ENCODE measurements at places on chromosomes 2 and 18.

- DNase-seq = no peak
Observed at GRCh38 chr18:38709122-38709521, 1143.5 kb upstream of the CELF4 start.

DNA sequence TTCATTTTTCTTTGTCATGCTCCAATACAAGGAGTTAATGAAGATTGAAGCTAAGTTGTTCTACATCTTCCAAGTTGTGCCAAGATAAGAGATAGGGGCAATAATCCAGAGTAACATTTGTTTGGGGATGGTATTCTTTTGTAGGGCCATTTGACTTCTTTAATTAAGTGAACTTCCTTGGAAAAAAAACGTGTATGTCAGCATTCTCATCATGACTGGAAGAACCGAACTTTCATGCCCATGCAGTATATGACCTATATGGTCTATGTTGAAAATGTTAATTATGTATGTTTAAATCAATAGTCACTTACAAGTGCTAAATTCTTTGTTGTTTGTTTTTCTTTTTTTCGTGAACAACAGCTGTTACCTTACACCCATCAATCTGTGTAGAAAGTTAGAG lies 319.5 kb upstream of the LRRTM1 start:
- DNase-seq = no peak

GRCh38 chr2:196182439-196183171 lies 11.2 kb upstream of the STK17B start:
- DNase-seq = no peak

DNA sequence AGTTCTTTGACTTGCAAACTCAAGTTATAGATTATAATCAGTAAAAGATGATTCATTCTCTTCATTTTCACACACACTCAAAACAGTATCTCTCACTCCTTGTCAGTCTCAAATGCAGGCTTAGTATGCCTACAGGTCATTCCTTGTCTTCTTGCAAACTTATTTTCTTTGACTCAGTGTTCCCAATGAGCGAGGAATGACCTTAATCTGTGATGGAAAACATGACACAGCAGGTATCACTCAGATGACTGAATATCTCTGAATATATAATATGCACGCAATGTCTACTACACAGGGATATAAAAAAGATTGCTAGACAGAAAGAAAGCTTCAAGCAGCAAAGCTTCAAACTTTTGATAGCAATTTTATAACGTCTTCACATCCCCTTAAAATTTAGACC lies 127.8 kb upstream of the RGPD4 start:
- no peak for DNase-seq

GRCh38 chr2:178401994-178402437 lies 49.0 kb downstream of the PRKRA start:
- DNase-seq = no peak

- peak; percentile 90 for DNase-seq
Observed at GRCh38 chr18:74499633-74500032, 3.5 kb downstream of the CNDP2 start.

- no peak for DNase-seq
Observed at GRCh38 chr2:149221002-149221401, 109.4 kb upstream of the LYPD6 start.

GRCh38 chr2:43088143-43089073 lies 138.0 kb downstream of the ZFP36L2 start:
- no peak for DNase-seq

DNA sequence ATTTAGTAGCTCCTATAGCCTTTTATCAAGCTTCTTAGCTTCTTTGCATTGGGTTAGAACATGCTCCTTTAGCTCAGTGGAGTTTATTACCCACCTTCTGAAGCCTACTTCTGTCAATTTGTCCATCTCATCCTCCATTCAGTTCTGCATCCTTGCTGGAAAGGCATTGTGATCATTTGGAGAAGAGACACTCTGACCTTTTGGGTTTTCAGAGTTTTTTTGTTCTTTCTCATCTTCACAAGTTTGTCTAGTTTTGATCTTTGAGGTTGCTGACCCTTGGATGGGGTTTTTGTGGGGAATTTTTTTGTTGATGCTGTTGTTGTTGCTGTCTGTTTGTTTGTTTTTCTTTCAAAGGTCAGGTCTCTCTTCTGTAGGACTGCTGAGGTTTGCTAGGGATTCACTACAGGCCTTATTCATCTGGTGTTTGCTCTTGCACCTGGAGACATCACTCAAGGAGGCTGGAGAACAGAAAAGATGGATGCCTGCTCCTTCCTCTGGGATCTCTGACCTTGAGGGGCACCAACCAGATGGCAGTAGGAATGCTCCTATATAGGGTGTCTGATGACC lies 13.9 kb upstream of the TANK start:
- DNase-seq = no peak

- no peak for DNase-seq
Observed at GRCh38 chr2:240397542-240397916, 37.9 kb upstream of the GPC1 start.

DNA sequence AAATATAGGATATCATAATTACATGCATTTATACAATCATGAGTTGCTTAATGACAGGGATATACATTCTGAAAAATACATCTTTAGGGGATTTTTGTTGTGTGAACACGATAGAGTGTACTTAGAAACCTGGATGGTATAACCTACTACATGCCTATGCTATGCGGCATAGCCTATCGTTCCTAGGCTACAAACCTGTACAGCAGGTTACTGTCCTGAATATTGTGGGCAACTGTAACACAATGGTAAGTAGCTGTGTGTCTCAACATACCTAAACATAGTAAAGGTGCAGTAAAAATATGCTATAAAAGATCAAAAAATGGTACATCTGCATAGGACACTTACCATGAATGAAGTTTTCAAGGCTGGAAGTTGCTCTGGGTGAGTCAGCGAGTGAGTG lies 6.5 kb downstream of the C2orf72 start:
- no peak for DNase-seq

- no peak for DNase-seq
Observed at GRCh38 chr2:169010633-169011460, 20.3 kb downstream of the ABCB11 start.

DNA sequence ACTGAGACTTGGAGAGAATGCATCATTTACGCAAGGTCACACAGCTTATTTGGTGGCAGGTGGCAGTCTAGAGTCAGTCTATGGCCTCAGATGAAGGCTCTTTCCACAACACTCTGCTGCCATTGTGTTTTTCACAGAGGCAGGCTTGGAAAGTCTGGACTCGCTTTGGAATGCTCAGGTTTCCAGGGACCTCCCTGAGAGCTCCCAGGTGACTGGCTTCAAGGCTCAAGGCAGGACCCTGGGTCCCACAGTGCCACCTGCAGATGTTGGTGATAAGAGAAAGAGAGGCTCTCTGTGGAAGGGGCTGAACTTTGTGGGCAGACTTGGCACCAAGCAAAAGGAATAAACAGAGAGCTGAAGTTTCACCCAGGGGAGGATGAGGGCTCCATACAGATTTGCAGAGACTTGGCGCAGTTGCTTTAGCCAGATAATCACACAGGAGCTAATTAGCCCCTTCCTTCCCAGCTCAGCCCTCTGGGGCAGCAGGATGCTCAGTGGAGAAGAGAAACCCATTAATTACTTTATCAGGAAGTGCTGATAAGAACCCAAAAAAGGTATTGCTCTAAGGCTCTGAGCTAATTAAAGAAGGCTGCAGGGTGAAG lies 103.5 kb downstream of the LBH start:
- peak; percentile 18 for DNase-seq

DNA sequence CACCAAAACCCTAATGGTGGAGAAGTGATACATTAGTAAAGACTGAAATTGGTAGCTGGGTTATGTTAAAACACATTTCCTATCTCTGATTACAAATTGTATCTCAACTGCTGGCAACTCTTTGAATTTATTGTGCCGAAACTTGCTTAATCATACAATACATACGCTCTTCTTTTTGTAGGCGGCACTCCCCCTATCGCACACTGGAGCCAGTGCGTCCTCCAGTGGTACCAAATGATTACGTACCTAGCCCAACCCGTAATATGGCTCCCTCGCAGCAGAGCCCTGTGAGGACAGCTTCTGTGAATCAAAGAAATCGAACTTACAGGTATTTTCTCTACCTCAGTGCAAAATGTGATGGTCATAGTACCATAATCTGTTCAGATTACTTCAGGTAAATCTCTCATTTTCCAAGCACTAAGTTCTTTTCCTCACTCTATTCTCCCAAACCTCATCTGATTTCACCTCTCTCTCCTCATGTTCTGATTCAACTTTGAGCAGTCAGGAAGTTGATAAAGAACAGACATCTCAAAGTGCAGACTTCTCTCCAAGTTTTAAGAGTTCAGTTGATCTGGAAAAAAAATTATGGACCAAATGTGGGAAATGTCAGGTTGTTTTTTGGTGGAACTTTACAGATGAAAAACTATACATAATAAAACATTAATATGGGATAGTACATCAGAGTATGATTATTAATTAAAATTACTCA lies 66.5 kb downstream of the ABI2 start:
- no peak for DNase-seq

DNA sequence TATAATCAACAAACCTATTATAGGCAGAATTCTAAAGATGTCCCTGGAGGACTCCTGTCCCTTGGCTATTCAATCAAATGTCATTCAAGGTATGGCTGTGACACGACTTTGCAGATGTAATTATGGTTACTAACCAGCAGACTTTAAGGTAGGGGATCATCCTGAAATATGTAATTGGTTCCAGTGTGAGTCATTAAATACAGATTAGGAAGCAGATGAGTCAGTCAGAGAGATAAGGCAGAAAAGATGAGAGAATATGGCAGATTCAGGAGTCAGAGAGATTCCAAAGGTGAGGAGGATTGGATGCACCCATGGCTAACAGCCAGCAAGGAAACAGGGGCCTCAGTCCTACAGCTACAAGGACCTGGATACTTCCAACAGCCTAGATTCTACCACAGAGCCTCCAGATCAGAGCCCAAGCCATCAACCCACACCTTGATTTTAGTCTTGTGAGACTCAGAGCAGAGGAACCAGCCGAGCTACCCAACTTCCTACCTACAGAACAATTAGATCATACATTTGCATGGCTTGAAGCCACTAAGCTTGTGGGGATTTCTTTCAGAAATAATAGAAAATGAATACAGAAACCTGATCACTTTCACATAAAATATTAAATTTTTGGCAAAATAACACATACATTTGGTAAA lies 11.2 kb upstream of the PROM2 start:
- no peak for DNase-seq

GRCh38 chr18:37403100-37403781 lies 162.4 kb downstream of the CELF4 start:
- peak; percentile 49 for DNase-seq

- no peak for DNase-seq
Observed at GRCh38 chr2:176516051-176516602, 246.9 kb downstream of the MTX2 start.

- peak; percentile 82 for DNase-seq
Observed at GRCh38 chr2:1886405-1886992, 142.2 kb upstream of the PXDN start.

DNA sequence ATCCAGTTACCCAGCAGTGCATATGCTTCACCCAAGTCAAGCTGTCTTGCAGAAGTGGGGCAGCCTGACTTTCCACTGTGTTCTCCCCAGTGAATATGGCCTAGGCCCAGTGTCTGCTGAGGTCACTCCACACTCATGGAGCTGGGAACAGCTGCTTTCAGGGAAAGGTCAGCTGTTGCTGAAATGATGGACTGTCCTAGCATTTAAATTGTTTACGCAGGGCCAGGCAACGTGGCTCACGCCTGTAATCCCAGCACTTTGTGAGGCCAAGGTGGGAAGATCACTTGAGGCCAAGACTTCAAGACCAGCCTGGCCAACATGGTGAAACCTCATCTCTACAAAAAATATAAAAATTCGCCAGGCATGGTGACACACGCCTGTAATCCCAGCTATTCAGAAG lies 86.5 kb downstream of the LIPG start:
- no peak for DNase-seq

DNA sequence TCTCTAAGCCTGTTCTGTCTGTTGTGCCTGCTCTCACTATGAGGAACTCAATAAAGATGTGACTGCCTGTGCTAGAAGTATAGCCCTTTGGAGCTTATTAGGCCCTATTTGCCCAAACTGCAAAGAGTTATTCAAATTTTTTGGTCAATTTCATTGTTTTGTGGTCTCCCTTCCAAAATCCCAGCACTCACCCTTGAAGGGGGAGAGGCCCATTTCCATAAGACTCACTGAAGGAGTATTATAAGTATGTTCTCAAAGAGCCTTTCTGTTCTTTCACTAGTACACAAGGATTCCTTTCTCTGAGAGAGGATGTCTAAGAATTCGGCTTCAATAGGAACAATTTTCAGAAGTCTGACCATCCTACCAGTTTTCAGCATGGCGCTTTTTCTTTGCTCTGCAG lies 641.9 kb upstream of the REG3G start:
- DNase-seq = no peak

DNA sequence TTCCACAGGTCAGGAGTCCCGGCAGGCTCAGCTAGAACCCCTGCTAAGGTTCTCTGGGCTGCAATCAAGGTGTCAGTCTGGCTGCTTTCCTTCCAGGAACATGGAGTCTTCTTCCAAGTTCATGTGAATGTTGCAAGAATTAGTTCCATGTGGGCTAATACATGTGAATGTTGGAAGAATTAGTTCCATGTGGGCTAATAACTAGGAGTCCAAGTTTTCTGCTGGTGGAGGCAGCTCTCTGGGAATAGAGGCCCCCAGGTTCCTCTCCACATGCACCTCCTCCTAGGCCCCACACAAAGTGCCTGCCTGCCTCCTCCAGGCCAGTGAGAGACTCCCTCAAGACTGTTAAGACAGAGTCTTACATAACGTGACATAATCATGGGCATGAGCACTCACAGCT lies 140.8 kb upstream of the SLC35G4 start:
- no peak for DNase-seq

DNA sequence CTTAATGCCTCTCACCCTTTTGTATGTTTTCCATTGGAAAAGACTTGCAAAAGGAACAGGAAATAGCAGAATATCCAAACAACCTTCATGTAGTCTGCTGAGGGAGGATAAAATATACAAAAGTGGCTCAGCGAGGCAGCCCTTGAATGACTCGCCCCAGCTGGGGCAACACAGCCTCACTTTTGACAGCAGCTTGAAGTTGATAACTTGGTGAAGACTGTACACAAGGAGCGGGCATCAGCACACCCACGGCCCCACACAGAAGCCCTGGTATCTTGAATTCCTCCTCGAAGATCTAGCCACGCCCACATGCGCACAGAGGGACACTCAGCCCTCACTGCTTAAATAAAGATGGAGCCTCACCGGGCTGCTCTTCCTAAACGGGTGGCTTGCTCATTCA lies 161.0 kb downstream of the IRS1 start:
- no peak for DNase-seq

GRCh38 chr2:212777020-212777491 lies 238.5 kb upstream of the ERBB4 start:
- DNase-seq = peak; percentile 40

- no peak for DNase-seq
Observed at GRCh38 chr2:141316606-141317005, 814.2 kb downstream of the LRP1B start.
